ENCODE measurements at places on chromosomes 6 and 20.

DNA sequence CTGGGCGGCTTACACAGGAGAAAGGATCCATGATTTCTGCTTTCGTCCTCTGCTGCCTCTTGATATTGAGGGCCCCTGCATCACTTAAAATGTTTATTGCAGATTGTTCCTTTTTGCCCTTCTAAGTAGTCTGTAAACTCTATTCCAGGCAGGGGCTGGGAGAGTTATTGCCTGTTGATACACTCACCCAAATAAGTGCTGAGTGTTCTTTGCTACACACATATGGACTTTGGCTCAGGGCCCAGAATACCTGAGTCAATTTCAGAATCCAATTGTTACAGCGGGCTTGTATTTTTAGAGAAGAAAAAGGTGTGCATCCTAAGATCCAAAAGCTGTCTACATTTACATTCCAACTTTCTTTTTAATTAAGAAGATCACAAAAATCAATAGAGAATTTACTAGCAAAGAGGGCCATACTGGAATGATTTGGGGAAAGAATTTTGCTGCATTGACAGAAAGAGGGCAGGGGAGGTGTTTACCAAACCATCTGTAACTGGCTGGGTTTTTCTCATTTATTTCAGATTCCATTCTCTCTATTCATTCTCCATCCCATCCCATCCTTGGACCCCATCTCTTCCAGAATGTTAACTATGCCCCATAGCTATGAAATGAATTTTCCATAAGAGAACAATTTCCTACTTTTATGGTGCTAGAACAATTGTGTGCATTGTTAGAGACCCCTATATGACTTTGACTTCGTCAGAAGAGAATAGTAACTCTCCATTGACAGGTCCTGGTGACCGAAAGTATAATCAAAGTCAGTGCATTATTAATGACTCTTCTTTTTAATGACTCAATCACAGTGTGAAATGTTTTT lies 959.9 kb upstream of the FLRT3 start:
- DNase-seq, result no peak

- no peak for DNase-seq
These were observed 6.8 kb downstream of the TCF21 start for GRCh38 chr6:133895573-133896343.

GRCh38 chr6:1070085-1070521 lies 241.8 kb upstream of the FOXQ1 start:
- no peak for DNase-seq

DNA sequence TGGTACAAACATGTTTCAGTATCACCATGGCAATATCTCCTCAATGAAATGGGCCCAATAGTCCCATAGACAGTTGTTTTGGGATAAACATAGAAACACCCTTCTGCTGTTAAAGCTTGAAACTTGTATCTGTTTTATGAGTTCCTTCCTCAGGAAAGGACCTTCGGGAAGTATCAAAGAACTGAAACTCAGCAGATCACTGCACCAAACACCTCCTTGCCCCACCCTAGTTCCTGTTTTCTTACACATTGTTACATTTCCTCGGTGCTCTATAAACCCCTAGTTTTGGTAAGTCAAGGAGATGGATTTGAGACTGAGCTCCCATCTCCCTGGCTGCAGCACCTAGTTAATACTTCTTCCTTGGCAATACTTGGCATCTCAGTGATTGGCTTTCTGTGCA lies 73.8 kb upstream of the ECI2 start:
- no peak for DNase-seq

- DNase-seq, result peak; percentile 61
These were observed 82.7 kb upstream of the TOP1 start for GRCh38 chr20:40945754-40946450.

DNA sequence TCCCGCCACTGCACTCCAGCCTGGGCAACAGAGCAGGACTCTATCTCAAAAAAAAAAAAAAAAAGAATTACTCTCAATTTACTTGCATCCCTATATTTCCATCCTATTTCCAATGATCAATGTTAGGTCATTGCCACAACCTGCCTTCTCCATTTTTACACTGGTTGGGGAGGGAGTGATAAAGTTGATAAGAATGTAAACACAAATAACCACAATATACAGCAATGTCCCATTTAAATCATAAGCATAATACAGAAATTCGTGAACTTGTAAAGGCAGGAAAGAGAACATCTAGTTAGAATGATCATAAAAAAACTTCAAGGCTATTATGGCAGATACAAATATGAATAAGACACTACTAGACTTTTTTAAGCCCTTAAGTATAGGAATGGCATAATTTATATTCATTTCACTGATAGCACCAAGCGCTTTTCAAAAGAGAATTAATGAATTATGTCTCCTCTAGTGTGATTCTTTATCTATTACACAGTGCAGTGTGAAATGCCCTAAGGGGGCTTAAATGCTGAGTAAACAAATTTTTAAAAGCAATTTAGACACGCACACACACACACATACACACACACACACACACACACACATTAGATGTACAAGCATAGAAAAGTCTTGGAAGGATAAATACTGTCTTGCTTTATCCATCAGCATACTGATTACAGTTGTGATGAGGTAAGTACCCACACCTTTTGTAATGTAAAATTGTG lies 33.5 kb upstream of the RAB23 start:
- no peak for DNase-seq

GRCh38 chr6:121794630-121795029 lies 359.2 kb downstream of the GJA1 start:
- DNase-seq, result peak; percentile 95

DNA sequence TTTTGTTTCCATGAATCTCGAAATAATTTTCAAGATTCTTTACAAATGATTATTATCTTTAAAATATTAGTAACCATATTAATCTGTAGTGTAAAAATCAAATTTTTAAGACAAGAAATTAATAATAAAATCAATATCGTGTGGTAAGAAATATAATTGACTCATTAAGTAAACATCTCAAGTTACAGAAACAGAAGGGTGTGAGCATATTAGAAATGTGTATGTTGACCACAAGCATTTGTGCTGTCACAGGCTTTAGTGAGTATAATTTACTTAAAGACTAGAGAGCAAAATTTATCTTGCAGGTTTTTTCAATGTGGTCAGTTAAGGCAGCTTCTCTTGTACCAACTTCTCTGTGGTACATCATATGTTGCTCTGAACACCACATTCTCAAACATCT lies 566.5 kb upstream of the IRAK1BP1 start:
- no peak for DNase-seq

DNA sequence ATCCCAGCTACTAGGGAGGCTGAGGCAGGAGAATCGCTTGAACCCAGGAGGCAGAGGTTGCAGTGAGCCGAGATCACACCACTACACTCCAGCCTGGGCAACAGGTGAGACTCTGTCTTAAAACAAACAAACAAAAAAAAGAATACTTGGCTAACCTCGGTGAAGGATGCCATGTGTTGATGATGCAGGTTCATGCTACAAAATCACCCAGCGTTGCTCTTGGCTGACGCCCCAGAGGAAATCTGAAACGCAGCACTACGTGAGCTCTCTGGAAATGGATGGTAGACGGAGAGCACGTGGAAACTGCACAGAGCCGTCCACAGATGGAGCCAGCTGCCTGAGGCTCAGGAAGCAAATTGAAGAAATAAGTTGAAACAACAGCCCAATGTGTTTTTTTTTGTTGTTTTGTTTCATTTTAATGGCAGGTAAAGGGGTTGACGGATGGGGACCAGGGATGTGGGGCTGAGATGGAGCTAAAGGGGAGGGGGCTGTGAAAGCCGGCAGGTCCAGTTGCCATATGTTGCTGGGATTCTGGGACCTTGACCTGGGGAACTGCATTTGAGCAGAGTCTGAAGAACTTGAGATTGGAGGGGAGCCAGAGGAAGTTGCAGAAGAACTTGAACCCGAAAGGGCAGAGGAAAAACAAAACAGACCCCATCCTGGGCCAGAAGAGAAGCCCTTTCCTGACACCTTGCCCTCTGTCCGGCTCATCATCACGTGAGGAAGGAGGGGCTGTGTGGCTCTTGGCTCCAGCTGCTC lies 12.8 kb upstream of the MANBAL start:
- peak; percentile 75 for DNase-seq

All from fibroblast of skin of right quadriceps (primary cell).